Activated CD8-positive, alpha-beta memory T cell treated with anti-CD3 and anti-CD28 coated beads for 48 hours (primary cell): ENCODE measurements at places on chromosomes 7 and 10.

DNA sequence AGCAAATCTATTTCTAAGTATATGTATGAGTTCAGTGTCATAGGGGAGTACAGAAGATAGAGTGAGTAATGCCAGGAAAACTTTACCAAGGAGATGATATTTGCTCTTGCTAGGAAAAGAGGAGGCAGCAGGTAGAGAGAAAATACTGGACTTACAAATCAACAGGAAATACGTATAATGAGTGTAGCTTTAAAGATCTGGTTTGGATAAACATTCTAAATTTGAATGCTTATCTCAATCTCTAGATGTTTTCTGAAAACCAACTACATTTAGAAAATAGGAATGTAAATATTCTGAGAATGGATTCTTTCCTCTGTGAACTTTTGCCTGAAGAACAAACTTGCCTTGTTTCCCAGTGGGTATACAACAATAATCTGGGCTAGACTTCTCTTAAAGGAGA, 46.9 kb upstream of the GNAI1 start:
- no peak for DNase-seq

DNA sequence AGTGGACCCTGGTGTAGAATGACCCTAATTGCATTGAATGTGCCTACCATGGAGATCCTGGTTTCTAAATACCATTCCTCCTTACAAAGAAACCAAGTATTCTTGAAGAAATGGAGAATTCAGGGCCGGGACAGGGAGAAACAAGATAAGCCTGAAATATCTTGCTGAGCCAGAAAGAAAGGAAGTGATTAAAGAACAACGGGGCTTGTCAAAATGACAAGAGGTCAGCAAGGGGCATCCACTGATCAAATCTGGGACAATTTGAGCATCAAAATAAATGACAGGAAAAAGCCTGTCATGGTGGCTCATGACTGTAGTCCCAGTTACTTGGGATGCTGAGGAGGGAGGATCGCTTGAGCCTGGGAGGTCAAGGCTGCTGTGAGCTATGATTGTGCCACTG, 8.1 kb downstream of the ABHD11 start:
- no peak for DNase-seq

- DNase-seq = no peak
Observed at GRCh38 chr7:108511939-108512338, 14.0 kb downstream of the PNPLA8 start.

DNA sequence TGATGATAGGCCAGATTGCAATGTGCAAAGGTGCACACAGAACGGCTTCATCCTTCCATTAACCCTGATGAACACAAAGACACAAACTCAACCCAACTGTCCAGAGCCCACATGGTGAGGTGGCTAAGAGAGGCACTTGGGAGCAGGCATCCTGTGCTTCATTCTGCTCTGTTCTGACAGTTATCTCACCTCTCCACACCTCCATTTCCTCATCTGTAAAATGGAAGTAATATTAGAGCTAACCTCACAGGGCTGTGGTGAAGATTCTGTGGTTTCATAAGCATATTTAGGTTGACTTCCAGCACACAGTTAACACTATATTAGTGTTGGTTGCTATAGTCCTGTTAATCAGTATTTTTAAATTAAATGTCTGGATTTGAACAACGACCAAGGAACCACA, 126.3 kb downstream of the TAX1BP1 start:
- no peak for DNase-seq

DNA sequence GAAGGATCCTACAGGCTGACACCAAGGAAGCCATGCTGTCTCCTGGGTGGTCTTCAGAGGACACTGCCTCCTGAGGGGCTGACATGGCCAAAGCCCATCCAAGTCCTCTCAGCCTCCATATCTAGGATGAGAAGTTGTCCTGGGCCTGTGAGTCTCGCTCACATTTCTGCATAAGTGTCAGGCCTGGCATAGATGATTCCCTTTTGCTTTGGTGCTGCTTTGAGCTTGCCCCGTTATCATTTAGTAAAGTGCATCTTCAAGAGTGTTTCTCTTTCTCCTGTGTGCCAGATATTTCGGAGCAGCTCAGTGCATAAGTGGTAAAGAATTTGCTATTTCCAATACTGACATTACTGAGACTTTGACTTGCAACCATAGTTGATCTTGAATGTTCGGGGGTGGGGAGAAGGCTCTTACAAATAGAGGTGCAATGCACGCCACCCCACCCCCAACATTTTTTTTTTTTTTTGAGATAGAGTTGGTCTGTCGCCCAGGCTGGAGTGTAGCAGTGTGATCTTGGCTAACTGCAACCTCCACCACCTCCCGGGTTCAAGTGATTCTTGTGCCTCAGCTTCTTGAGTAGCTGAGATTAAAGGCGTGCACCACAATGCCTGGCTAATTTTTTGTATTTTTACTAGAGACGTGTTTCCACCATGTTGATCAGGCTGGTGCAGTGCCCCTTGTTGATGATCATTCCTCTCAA, 9.1 kb downstream of the PTER start:
- DNase-seq = no peak
